ENCODE measurements at places on chromosomes 2 and 18.

GRCh38 chr2:220269367-220269766, 641.9 kb downstream of the SLC4A3 start:
- DNase-seq, result peak; percentile 91

- DNase-seq, result no peak
These were observed 795.2 kb upstream of the ID2 start for GRCh38 chr2:7886666-7887065.

GRCh38 chr2:68833162-68833561, 38.0 kb downstream of the BMP10 start:
- no peak for DNase-seq

DNA sequence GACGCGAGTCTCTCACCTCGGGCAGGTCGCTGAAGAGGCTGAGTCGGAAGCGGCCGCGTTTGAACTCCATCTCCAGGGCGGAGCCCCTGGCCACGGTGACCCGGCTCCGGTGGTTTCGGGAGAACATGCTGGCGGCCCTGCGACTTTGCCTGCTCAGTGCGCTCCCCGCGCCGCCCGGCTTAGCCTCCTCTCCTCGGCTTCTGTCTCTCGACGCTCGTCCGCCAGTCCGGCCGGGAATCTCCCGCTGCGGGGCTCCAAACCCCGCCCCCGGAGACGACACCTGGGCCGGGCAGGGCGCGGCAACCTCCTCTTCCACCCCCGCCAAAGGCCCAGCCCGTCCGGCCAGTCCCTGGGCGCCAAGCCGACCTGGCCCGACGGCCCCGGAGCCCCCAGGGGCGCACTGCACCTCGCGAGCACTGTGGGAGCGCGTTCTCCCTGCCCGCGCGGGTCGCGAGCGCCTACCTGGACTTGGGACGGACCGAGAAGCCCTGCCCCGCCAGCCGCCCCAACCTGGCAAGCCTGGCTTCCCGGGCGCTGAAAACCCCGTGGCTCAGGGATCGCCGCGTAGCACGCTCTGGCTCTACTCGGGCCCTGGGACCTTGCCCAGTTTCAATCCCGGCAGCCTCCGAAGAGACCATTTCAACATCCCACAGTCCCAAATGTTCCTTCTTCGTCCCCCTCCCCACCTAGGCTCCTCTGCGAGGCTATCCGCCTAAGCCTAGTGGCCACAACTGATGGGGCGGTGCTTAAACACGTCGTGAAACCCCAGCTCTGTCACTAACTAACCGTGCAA, at the start of gene RTKN:
RTKN (minus strand) TSS at position 248 of the 793 bp plus-strand sequence; CDS start at position 127, 121 bp downstream.
- DNase-seq, result peak; percentile 70

- no peak for DNase-seq
These were observed 175.1 kb upstream of the PIEZO2 start for GRCh38 chr18:11324510-11324909.

GRCh38 chr2:76247006-76247405, 536.3 kb upstream of the GCFC2 start:
- no peak for DNase-seq

GRCh38 chr2:96760986-96761832, 507 bp downstream of the CNNM4 start:
- no peak for DNase-seq

DNA sequence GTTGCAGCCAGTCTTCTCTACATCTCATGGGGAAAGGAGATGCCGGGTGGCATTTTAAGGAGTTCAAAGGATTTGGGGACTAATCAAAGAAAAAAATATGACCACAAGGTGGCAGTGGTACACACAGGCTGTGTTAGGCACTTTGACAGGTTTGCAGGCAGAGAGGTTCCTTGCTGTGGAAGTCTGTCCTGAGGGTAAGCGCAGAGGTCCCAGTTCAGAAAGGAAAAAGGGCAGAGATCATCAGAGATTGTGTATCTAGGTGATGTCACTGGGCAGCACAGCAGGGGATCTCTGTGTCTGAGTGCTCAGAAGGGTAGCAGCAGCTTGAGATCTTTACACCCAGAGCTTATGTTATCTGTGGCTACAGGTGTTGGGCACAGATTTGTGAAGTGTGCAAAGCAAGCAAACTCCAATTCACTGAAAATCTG, 231.4 kb downstream of the LRRTM1 start:
- peak; percentile 80 for DNase-seq

Data from NCI-H69 (cell line).